ENCODE measurements at places on chromosomes 2 and 18.

GRCh38 chr18:2121224-2121623 lies 450.1 kb downstream of the METTL4 start:
- DNase-seq, result no peak

DNA sequence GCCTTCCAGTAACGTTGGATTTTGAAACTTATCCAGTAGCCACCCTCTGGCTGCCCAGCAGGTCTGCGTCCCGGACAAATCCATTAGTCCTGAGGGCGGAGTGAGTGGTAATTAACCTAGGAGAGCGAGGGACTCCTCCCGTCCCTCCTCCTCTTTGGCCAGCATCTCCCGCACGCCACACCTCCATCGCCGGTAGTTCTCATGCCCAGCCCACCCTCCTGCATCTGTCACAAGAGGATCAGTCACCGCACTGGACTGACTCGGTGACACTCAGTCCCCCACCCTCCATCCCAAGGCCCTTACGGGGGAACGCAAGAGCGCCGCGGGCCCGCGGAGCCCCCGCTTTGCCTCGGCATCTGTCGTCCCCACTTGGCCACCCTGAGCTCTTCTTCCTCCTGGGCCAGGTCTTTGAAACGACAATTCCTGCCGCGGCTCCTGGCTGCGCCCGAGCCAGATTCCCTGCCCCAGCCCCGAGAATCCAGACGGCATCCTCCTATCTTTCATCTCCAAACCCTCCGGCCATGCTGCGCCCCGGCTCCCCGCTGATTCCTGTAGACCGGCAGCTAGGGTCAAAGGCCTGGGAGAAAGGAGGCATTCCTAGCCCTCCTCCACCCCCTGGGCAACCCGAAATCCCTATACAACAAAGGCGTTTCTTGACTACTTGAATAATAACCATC lies 77.5 kb downstream of the EIF2AK3 start:
- DNase-seq, result no peak

- DNase-seq, result no peak
These were observed 212.7 kb downstream of the PLCL1 start for GRCh38 chr2:198017068-198017467.

DNA sequence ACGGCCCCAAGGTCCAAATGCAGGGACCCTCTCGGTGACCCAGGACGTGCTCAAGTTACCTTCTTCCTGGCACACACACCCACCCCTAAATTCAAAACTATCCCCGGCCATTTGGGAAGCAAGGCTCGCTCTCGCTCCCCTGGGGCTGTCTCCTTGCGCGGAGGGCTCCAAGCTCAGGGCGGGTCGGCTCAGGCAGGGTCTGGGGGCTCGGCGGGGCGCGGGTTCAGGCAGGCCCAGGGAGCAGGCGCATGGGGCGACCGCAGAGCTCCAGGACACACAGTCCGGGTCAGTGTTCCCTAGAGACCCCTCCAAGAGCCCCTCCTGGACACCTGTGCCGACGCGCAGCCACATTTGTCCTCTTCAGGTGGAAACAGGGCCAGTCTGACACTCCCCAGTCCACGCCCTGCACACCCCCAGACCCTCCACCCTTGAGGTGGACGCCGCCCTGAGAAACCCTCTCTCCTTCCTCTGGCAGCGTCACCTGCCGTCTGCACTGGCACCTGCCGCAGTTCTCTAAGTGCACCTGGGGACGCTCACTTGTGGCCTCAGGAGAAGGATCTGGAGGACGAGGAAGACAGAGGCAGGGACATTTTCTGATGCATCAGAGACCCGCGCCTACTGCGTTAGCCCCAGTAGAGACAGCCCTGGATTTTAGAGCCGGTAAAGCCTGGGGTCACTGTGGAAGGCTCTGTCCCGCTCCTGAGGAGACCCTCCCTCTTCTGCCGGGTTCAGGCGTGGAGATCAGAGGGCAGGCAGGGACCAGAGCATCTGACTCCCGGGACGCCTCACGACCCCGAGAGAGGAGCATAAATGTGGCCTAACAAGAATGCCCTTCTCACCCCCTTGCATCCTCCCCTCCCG lies 138.8 kb downstream of the TWIST2 start:
- no peak for DNase-seq

GRCh38 chr18:59547581-59548182 lies 149.5 kb downstream of the CCBE1 start:
- no peak for DNase-seq

All from SIG-M5 (cell line).